Stimulated activated CD4-positive, alpha-beta T cell treated with anti-CD3 and anti-CD28 coated beads, TNF-alpha, amount 100 ng/mL, for 24 hours (primary cell): ENCODE measurements at places on chromosomes 3 and 15.

- DNase-seq = no peak
These were observed 23.3 kb downstream of the SLC6A6 start for GRCh38 chr3:14425581-14426304.

DNA sequence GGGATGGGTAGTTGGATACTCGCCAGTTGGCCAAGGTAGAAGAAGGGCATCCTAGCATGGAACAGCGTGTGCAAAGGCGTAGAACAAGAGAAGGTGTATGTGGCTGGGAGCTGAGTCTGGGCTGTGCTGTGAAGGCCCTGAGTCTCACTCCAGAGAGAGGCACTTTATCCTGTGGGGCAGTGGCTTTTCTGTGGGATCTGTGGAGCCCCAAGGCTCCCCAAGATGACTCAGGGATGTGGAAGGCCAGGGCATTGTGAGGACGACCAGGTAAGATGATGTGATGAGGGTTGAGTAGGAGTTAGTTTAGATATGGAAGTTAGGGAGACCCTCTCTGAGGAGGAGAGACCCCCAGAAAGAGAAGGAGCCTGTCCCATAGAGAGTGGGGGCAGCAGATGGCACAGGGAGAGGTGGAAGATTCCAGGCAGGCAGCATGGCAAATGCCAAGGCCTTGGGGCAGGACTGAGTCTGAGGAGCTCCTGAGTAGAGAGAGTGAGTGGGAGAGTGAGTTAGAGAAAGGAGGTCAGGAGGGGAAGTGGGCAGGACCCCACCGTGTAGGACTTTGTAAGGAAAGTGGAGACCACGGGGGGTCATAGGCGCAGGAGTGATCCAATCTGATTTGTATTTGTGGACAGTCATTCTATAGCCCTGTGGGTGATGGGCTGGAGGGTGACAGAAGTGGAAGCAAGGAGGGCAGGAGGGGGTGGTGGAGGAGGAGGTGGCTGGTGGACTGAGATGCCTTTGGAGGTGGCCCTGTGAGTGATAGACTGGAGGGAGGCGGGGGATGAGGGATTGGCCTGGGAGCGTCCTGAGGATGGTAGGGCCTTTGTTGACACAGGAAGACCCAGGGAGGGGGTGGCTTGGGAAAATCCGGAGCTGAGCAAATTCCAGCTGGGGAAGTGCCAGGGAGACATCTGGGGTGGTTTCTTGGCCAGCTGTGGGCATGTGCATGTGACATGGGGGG, 50.3 kb downstream of the FBLN2 start:
- DNase-seq = no peak

DNA sequence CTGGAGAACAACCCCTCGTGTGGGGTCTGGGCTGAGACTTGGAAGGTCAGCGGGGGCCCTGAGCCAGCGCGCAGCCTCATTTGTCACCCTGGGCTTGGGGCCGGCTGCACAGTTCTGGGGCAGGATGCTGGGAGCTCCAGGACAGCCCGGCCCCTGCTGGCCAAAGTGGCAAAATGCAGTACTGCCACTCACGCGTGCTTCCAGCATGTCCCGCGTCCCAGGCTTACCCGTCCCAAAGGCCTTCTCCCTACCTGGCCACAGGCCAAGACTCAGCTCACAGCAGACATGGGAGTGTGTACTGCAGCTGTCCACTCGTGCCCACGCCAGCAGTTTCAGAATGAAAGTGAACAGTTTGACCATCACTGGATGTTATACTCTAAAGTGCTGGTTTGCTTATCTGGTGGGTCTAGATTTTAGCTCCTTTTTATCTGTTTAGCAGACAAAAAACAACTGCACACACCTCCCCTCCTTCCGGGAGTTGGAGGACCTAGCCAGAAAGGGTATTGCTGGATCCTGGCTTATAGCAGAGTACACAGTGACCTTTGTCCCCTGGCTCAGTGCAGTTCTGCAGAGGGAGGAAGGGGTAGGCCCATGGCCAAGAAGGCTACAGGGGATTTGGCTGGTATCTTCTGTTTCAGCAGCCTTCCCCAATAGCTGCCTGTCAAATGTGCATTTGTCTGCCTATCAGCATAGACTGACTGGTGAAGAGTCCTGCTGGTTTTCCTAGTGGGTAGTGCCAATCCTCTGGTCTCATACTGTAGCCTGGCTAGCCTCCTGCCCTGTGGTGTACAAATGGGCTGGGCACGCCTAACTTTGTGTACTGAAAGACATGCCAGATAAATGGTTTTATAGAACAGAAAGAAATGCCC, 23.2 kb upstream of the IP6K2 start:
- DNase-seq = peak; percentile 61

- peak; percentile 70 for DNase-seq
These were observed 14.3 kb downstream of the KAT2B start for GRCh38 chr3:20054549-20054987.

- DNase-seq = no peak
These were observed 1017.3 kb upstream of the EPHA6 start for GRCh38 chr3:95797081-95797480.

- no peak for DNase-seq
These were observed 137.2 kb upstream of the ICE2 start for GRCh38 chr15:60616147-60616546.

GRCh38 chr15:66940368-66940767, 125.0 kb upstream of the SMAD3 start:
- no peak for DNase-seq

GRCh38 chr3:193910886-193911738, 224.8 kb upstream of the HES1 start:
- no peak for DNase-seq

GRCh38 chr3:76010252-76010651, 224.9 kb upstream of the ZNF717 start:
- no peak for DNase-seq

- no peak for DNase-seq
These were observed 33.3 kb downstream of the EDEM1 start for GRCh38 chr3:5220667-5221431.

DNA sequence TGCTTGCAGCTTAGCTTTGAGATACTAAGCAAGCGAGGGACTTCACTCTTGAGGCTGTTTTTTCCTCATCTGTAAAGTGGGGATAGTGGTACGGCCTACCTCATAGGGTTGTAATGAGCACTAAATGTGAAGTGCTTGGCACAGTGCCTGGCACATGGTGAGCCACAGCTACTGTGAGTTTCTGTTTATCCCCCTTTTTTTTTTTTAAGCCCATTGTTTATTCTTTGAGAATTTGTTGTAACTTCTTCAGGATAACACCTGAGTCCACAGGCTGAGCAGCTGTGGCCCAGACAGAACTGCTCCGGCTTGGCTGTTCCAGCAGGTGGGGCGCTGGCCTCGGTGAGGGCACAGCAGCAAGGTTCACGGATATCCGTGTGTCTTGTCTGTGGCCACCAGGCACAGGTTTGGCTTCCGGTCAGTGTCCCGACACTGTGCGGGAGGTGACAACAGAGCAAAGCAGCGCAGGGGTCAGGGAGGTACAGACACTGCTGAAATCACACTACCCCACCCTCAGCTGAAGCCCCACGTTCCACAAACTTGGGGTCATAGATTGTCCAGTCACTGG, 7.3 kb upstream of the ISG20 start:
- DNase-seq = no peak

GRCh38 chr3:37992271-37993066, 1.9 kb downstream of the VILL start:
- DNase-seq = no peak

DNA sequence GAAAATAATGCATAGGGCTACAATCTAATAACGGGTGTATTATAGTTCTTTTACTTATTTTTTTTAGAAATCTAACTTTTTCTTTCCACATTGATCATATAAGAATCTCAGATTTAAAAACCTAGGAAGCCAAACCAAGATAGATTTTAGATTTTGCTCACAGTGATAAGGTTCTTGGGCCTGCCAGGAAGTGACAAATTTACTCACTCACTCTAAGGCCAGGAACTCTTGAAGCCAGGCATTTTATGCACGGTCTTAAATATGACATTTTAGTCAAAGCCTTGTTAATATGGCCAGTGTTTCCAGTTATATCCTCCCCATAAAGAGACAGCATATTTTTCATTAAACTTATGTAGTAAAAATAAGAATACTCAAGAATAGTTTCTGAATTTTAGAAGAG, 271.4 kb downstream of the SQOR start:
- no peak for DNase-seq

- no peak for DNase-seq
These were observed 147.8 kb upstream of the IL12A start for GRCh38 chr3:159840703-159841299.

DNA sequence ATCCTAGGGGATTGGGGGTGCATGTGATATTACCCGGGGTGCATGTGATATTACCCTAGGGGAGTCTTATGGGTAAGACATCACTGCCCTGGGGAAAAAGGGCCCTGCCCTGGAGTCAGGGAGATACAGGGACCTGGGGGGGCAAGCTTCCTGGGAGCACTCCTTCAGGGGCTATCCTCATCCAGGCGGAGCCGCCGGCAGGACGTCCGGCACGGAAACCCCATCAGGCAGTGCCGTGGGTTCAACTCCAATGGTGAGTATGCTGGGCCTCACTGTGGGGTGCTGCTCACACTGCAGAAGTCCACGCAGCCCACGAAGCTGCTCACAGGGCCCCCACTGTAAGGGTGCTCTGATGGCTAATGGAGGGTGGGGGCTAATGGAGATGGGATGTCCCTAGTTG, 5.3 kb upstream of the GNAT1 start:
- DNase-seq = no peak
